ENCODE measurements at places on chromosomes 7 and 10.

DNA sequence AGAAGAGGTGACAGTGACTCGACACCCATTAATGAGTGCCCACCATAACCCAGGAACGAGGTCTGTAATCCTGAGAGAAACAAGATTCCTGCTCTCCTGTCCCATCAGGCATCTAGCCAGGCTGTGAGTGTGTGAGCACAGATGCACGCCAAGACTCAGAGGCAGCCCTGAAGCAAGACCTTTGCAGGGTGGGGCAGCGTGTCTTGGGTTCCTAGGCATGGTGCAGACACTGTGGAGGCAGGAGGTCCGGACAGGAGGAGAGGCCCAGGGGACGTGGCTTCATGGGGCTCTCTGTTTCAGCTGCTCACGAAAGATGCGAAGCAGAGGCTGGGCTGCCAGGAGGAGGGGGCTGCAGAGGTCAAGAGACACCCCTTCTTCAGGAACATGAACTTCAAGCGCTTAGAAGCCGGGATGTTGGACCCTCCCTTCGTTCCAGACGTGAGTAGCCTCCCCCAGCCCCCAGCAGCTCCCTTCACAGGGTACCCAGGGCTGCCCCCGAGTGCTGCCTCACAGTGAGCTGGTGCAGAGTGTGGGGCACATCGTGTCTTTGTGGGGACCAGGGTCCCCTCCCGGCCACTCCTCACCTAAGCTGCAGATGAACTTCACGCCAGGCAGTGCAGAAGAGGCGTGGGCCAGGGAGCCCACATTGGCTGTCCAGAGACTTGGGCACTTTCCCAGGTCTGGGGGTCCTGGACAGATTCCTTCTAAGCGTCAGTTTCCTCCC, 94.5 kb downstream of the RGS10 start:
- DNase-seq: no peak

DNA sequence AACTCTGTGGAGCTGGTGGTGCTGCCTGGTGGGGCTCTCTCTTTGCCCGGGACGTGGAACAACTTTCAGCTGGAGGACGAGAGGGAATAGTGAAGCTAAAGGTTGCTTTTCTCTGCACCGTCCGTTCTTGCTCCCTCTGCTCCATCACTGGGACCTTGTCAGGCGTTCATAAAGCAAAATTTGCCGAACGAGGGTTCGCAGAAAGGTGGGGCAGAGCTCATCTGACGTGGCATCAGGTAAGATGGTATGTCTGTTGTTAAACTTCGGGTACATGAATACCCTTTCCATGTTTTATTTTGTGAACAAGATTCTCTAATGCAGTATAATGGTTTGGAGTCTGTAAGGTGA, 416 bp downstream of the BBS9 start:
- DNase-seq: no peak

- DNase-seq: no peak
These were observed 44.9 kb upstream of the CNPY1 start for GRCh38 chr7:155591055-155591775.

- DNase-seq: no peak
These were observed 121.3 kb upstream of the BTBD16 start for GRCh38 chr10:122149561-122150505.

- DNase-seq: no peak
These were observed 151.2 kb downstream of the CFTR start for GRCh38 chr7:117630907-117631564.

GRCh38 chr7:41916450-41916927, 213.6 kb upstream of the INHBA start:
- no peak for DNase-seq

GRCh38 chr7:134755422-134756022, 23.9 kb upstream of the CALD1 start:
- DNase-seq: no peak

DNA sequence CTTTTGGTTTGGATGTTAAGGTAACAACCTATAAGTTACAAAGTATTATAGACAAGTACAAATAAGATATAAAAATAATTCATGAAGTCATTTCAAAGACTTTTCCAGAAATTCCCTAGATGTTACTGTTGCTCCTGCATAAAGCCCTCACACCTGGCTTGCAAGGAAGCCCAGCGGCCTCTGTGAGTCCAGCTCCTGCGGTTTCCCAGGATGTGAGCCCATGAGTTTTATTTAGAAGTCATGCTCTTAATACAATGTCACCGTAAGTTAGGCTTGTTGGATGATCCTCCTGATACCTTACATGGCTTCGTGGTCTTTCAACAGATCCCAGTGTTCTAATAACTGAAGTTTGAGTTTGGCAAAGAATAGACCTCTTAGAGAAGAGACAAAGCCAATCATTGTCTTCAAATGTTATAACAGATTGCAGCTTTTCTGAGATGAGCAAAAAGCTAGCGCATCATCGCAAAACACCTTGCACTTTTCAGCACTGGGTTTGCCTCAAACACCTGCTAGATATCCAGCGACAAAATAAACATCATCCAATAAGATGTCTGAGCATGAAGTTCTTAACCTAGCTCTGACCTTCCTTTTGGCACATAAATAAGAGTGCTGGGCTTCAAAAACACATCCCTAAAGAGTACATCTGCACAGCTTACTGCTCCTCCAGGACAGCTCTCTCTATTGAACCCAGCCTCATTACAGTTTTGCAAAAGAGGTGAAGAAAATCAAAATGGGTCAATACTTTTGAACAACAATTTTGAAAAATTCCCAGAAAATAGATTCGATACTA, 3.6 kb downstream of the FAM171A1 start:
- DNase-seq: no peak

GRCh38 chr10:31612082-31612481, 293.1 kb downstream of the ZEB1 start:
- DNase-seq: no peak

DNA sequence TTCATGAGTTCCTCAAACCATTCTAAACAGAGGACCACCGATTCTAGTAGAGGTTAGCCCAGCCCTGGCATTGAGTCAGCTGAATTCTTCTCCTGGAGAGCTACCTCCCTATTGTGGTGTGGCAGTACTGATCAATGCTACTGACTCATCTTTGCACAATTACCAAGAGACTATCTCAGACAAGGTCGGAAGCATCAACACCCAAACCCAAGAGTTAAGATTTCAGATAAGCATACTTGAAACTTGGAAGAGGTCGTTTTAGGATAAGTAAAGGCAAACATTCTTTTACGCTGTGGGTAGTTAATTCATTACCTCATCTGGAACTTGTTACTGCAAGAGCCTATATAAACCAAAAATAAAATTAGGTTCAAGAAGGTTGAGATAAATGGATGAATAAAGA, 154.6 kb upstream of the NRBF2 start:
- no peak for DNase-seq

Measured in NCI-H1930 (cell line).